ENCODE measurements at places on chromosomes 6 and 20.

DNA sequence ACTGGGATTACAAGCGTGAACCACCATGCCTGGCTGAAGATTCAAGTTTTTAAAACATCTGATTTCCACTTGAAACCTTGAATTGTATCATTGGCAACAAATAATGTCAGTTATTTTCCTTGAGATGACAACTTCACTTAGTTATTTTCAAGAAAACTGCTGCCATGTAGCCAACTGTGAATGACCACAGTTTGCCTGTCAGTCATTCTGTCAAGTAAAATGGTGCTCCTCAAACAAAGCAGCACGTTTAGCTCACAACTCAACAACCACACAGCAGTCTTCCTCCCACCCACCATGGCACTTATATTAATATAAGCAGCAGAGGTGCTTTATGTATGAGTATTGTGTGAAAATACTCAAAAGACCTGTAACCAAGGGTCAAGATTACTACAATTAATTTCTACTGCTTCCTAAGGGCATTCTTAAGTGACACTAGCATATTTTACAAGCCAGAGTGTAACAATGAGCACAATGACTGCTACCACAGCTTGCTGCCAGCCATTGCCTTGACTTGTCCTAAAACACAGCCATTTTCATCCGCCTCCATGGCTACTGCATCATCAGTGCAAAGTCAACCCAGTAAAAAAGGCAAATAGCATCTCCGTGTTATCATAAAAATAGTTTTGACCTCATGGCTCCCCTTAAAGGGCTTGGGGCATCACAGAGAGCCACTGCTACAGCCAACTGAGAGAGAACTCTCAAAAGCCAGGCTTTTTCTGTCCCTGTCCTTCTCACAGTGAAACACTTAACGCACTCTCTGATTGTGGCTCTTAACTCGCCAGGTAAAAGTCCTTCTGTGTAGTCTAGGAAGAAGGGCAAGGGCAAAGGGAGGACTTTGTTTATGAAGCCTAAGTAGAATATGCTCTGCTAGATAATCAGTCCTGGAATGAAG, 96.4 kb upstream of the TAB2 start:
- no peak for DNase-seq

- no peak for DNase-seq
These were observed 190.3 kb upstream of the CDYL start for GRCh38 chr6:4585682-4586468.

GRCh38 chr6:161104966-161105365, 113.4 kb downstream of the MAP3K4 start:
- DNase-seq: no peak

DNA sequence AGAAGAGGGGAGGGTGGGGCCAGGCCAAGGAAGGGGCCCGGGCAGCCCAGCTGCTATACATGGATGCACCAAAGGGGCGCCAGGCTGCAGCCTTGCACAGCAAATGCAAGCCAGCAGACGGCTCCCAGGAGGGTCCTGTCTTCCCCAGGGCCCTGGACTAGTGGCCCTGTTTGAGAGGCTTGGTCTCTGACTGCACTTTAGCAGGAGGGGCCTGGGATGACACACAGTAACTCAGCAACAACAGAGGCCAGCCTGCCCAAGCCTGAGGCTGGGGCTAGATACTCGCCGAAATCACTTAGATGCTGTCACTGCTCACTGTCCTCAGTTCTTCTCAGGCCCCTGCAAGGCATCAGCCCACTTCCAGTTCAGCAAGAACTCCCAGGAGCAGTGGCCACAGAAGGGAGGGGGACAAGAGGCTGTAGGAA, 73.5 kb downstream of the TRAM2 start:
- no peak for DNase-seq

DNA sequence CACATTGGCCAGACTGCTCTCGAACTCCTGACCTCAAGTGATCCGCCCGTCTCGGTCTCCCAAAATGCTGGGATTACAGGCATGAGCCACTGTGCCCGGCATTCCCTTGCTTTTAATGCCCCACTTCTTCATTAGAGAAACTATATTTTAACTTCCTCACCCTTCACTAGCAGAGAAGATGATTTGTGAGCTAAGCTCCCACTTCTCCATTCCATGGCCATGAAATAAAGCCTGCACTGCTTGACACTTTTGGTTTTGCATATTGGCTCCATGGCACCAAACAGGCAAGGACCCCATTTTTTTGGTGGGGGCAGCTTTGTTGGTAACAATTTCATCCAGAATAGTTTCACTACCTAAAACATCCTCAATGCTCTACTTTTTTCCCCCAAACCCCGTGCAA, 145.3 kb downstream of the TFAP2B start:
- no peak for DNase-seq

DNA sequence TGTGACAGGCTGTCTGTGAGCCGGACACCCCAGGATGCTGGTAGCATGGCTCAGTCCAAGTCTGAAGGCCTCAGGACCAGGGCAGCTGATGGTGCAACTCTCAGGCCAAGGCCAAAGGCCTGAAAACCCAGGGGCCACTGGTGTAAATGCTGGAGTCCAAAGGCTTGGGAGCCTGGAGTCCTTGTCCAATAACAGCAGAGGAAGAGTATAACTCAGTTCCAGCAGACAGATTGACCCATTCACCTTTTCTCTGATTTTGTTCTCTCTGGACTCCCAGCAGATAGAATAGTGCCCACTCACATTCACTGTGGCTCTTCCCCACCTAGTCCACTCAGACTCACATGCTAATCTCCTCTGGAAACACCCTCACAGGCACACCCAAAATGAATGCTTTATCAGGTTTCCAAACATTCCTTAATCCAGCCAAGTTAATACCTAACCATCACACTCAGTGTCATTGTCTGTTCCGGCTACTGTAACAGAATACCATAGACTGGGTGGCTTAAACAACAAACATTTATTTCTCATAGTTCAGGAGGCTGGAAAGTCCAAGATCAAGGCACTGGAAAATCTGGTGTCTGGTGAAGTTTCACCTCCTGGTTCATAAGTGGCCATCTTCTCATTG, 5.0 kb upstream of the TRAF3IP2 start:
- DNase-seq: no peak

DNA sequence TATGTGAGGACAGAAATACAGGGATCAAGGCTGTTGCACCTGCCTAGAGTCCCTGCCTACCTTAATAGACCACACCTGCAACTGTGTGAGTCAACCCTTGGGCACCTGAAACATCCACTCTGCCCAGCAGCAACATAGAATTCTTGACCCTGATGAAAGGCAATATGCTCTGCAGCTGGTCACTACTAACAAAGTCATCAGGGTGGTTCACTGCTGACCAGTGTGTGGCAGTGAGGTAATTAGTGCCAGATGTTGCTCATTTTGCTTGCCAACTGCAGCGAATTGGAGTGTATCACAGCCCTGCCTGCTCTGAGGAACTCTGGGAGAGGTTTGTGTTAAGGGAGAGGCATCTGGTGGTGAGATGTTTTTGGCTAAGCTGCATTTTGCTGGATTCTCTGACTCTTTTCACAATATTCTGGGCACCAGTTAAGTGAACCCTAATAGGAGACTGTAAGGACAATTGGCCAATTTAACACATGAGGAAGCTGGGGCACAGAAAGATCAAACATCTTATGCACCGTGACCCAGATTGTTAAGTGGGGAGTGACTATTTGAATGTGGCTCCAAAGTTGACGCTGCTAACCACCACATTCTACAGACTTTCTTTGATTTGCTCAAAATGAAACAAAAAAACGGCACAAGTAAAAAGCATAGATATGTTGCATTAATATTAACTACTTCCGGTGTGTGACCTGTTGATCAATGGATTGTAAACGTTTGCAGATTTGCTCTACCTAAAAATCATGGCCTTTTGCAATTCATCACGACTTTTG, 61.9 kb upstream of the OPRM1 start:
- no peak for DNase-seq

- DNase-seq: no peak
These were observed 117.5 kb downstream of the GMPR start for GRCh38 chr6:16355699-16356446.

DNA sequence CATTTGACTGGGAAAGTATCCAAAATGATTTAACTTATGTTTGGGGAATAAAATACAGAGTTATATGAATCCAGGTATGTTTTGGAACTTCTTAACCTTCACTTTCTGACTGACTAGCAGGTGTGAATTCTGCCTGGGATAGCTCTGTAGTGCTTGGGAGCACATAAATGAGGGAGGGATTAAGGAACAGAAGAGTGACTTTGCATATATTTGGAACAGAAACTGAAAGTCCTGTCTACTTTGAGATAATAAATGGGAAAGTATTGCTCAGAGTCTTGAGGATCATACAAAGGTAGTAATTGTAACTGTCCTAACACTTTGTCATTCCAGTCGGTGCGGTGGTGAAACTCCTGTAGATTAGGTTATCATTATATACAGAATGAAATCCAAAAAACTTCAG, 317.6 kb downstream of the RIMS1 start:
- DNase-seq: no peak

DNA sequence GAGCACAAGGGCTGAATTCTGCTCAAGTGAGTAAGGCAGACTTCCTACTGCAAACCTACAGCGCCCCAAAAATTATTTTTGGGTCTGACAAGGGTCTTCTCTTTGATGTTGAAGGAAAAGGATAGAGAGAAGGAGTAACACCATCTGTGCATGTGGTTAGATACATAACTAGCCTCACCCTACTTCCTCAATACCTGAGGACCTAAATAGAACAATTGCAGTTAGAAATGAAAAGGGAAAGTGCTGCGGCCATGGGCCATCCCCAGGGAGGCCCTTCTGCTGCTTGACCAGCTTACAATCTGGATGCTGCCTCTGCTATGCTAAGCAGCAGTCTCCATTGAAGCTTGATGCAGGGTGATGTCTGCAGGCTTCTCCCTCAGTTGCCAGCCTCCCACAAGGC, 63.2 kb upstream of the ARMH2 start:
- DNase-seq: no peak

GRCh38 chr20:1465470-1466210, 1.0 kb downstream of the NSFL1C start:
- DNase-seq: no peak

DNA sequence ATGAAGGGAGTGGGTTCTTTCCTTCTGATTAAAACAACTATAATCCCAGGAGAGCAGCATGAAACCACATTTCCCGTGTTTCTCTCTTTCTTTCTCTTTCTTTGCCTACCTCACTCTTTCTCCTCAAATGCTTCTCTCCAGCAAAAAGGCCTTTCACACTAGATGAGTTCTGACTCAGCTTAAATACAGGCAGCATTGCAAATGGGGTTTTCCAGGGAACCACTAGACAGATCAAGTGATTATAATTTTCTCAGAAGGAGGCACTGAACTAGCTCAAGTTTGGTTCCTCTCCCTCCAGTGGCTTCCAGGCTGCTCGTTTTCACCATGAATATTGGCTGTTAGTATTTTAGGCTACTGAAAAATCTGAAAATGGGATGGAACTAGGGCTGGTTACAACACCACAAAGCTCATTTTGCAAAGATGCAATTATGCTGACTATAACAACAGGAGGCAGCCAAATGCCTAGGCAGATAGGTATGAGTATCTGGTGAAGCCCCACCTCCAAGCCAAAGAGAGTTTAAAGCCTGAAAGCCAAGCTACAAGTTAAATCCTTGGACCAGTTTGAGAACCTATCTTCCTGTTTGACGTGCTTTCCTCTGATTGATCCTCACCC, 260.0 kb downstream of the MMUT start:
- DNase-seq: no peak

DNA sequence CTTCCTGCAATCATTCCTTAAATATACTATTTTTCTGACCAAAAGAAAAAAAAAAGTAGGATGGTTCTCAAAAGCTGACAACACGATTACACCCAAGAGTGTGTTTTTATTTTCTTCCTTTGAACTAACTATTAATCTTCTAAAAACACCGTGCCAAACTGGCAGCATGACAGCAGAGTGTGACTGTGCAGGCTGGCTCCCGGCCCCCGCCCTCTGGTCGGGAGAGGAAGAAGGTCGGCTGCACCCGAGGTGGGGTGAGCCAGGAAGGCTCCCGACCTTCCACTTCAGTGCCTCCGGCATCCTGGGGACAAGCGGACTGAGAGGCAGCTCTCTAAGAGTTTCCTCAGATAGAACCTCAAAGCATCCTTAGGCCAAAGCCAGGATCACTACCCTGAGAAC, 29.2 kb downstream of the SLC22A23 start:
- no peak for DNase-seq

DNA sequence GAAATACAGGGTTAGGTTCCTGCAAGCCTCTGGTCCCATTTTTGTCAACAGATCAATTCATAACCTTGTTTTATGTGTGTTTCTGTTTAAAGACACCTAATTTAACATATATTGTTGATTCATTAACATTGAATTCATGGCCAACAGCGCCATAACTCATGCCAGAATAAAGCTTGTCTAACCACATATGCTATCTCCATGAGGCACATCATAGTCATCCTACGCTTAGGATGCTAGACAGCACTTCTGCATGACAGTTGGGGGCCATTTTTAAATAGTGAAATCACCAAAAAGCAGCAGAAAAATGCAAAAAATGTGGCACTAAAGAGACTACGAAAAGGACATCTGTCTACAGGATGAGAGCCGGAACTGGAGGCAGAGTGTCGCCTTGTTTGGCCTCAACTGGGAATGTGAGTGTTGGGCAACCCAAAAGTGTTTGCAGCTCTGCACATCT, 37.9 kb downstream of the TRAM2 start:
- no peak for DNase-seq

DNA sequence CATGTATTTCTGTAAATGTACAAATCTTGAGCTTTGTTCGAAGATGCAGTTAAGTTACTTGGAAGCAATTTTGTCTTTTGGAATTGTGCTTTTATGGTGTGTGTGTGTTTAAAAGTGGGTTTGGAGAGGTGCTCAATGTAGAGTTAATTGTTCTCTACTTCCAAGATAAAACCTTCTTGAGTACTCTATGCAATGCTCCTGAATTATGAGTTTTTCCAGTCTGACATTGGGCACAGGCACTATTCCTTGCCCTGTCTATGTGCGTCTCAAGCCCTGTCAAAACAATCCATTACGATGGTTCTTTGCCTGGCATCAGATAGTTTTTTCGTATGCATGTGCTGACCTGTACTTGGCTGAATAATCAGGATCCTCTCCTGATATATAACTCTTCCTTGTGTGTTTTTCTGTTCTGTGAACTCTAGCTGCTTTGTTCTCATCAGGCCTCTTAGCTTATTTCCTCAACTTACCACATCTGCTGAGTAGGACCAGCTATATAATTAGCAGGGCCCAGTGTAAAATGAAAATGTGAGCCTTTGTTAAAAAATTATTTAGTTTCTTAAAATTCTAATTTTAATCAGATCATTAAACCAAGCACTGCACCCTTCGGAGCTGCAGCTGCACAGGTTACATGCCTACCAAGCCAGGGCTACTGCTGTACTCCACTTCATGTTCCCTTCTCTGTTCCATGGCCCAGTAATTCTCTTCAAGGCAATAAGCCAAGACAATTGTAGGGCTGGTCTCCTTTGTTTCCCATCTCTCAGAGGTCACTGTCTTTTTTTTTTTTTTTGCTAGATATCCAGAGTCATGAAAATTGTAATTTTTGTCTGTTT, 160.1 kb downstream of the ZFAND3 start:
- no peak for DNase-seq

GRCh38 chr6:98828211-98828788, 6.1 kb upstream of the POU3F2 start:
- no peak for DNase-seq

All from stimulated activated CD4-positive, alpha-beta T cell treated with anti-CD3 and anti-CD28 coated beads, Interleukin-1b, Interleukin-23, amount 100 ng/mL, for 1 hour (primary cell).